ENCODE measurements at places on chromosomes 4 and X.

- DNase-seq: no peak
Measured at GRCh38 chr4:114998316-114998715, 115.1 kb downstream of the NDST4 start.

DNA sequence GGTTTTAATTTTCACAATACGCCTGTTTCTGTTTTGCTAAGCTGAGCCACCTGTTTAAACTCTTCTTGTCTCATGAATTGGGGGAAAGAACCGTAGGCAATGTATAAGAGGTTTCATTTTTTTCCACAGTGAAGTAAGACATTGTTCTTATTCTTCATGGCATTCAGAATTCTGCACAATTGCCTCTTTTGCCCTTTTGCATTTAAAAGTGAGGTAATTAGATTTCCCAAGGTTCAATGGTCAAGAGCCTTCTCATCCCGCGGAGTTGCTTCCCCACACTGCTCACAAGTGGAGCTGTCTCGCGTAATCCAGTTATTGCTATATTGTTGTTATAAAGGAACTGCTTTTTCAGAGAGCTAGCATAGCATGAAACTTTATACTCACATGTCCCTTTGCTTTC is 90.9 kb upstream of the SPRY1 start:
- DNase-seq: no peak

GRCh38 chrX:20224814-20225487 is 41.8 kb downstream of the RPS6KA3 start:
- no peak for DNase-seq

GRCh38 chrX:69807400-69807799 is 191.5 kb downstream of the EDA start:
- DNase-seq: no peak

DNA sequence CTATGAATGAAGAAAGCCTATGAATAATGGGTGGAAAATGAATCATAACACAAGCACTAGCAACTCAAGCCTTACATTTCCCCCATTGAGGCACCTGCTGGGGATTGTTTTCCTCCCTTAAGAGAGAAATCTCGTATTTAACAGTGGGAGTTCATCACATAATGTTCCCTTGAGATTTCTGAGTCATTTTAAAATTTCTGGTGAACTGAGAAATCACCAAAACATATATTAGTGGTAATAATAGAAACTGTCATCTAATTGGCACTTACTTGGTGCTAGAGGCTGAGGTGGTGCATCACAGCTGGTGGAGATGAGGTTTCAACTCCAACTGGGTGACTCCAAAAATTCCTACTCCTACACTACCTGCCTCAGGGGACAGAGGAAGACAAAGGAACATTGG is 561.3 kb upstream of the LCORL start:
- DNase-seq: no peak

DNA sequence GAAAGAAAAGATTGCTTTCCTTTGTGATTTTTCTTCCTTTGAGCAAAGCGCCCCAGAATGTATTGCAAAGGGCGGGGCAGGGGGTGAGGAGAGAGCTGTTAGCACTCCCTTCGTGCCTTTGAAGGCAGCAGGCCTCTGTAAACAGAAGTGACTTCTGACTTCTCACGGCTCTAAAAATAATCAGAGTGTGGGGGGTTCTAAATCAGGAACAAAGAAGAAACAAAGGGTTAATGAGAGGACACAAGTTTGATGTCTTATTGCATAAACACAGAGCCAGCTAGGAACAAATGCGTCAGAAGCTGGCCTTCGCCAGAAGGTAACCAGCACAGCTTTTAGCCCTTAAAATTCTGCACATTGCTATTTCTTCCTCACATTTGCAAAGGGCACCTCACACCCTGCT is 626.2 kb downstream of the MID1IP1 start:
- peak; percentile 21 for DNase-seq

- DNase-seq: no peak
Measured at GRCh38 chr4:37978248-37978924, 18.2 kb downstream of the PTTG2 start.

DNA sequence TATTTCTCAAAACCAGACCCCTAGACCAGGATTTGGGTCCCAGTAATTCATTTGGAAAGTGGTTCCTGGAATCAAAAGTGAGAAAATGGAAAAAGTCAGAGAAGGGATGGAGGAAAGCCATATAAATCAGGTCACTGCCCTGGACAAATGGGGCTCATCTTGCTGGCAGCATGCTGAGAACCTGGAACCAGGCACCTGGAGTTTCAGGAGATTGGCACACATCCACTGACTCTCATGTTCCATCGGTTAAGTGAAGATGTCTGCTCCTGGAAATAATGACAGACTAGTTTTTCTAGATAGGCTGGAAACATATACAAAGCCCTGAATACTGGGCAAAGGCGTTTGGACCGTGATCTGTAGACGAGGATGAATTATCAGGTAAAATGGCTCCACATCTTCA is 163.6 kb upstream of the HS3ST1 start:
- no peak for DNase-seq

GRCh38 chr4:143017210-143017609 is 167.5 kb upstream of the USP38 start:
- no peak for DNase-seq

- no peak for DNase-seq
Measured at GRCh38 chr4:186846426-186846825, 122.8 kb upstream of the FAT1 start.
